ENCODE measurements at places on chromosomes 1 and 21.

GRCh38 chr1:89865498-89866382 lies 44.9 kb downstream of the LRRC8D start:
- DNase-seq: no peak

- DNase-seq: no peak
These were observed 22.1 kb upstream of the IFNAR2 start for GRCh38 chr21:33207449-33208149.

DNA sequence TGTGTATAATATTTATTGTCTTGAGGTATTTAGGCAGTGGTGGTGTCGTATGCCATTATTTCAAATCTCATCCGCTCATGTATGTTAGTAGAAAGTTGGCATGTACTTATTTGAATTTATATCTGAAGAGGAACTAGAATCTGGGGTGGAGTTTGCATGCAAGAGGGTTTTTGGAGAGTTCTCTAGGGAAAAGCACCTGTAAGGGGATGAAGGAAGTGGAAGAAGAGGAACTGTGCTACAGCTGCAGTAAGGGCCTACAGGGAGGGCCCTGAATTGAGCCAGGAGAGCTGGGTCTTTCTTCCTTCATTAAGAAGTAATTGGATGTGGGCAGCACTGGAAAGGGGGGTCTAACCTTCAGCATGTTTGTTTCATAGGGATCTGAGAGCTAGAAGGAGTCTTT lies 197.2 kb downstream of the HMCN1 start:
- DNase-seq: no peak

GRCh38 chr1:87953121-87953520 lies 624.4 kb downstream of the LMO4 start:
- DNase-seq: no peak

- no peak for DNase-seq
These were observed 2.2 kb upstream of the RHEX start for GRCh38 chr1:206050655-206051235.

- DNase-seq: no peak
These were observed 68.3 kb upstream of the GJB5 start for GRCh38 chr1:34686531-34686930.

DNA sequence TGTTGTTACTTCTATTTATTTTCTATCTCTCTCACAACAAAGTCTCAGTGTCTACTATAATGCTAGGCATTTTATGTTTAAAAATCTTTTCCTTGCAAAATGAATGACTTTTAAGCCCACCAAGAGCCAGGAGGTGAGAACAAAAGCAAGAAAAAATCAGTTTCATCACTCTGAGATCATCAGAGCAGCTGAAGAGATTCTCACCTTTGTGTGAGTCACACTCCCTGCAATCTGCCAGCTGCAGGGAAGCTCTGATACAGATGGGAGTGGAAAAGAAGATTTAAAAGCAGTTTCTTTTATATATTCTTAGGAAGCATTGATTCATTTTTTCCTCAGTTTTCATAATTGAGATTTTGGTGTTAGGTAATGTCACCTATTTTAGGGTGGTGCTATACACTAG lies 107.6 kb downstream of the LHX9 start:
- no peak for DNase-seq

GRCh38 chr1:40315795-40316594 lies 1.1 kb downstream of the COL9A2 start:
- DNase-seq: no peak

DNA sequence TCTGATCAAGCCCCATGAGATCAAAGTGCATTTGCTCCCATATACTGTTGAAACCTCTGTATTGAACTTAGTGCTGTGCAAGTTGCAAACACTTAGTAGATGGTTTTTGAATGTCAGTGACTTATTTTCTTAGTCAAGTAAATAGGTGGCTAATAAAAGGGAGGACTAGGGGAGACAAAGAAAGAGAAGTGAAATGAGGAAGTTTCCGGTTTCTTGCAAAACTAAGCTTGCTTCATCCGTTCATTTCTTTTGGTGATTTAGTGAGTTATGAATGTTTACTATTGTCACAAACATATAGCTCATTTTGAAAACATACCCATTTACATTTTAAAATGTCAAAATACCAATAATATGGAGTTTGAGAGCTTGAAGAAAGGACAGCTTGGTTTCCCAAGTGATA lies 23.0 kb downstream of the ADAMTS5 start:
- no peak for DNase-seq

GRCh38 chr1:85452948-85453347 lies 12.0 kb downstream of the DDAH1 start:
- DNase-seq: no peak

DNA sequence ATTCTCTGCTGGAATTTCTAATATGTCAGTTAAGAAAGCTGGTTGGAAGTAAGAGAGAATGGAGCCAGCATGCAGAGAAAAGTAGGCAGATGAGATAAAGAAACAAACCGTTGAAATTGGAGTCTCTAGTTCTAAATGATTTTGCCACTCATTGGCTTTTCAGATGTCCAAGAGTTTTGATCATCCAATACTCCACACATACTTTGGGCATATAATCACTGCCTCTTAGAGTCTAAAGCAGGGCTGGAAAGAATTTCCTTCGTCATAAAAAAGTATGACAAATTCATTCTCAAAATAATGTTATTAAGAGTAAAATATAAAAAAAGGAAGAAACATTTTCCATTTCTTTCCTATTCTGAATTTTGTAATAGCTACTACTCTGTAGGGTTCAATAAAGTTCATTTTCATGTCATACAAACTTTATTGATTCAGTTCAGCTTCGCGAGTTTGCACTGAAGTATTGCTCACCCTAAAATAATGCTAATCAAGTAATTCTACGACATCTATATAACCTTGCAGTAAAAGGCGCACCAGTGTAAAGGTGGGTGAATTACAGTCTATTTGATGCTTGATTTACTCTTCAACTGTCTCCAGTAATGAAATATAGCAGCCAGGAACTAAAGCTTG lies 1556.6 kb downstream of the NCAM2 start:
- DNase-seq: no peak

DNA sequence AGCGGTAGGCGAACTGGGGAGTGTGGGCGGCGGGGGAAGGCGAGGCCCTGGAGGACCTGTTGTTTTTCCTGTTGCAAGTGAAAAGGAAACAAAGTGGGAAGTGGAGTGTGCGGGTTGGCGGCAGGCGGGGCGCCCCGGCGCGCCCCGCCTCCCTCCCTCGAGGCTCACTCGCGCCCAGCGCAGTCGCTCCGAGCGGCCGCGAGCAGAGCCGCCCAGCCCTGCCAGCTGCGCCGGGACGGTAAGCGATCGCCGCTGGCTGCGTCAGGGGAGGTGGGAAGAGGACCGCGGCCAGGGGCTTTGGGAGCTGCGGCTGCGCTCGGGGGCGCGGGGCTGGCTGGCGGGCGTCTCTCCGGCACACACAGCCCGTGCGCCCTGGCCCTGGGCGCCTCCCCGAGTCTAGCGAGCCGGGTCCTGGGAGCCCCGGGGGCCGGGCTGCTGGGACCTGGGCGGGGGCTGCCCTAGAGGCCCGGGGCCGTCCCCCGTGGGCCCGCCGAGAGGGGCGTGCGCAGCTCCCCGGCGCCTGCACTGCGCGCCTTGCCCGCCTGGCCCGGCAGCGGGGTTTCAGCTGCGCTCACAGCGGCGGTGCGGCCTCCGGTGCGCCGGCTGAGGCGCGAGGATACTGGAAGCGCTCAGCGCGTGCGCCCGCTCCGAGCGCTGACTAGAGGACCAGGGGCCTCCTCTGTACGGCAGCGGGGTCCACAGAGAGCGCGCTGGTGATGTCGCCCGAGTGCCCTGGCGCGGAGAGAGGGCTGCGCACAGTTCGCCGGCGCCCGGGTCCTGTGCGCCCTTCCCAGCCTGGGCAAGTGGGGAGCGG lies at the start of gene PIK3CD:
Gene PIK3CD, plus strand, starts transcription at position 167 of the 814 bp plus-strand sequence. CDS start 58,725 bp downstream, outside the sequence.
- no peak for DNase-seq

DNA sequence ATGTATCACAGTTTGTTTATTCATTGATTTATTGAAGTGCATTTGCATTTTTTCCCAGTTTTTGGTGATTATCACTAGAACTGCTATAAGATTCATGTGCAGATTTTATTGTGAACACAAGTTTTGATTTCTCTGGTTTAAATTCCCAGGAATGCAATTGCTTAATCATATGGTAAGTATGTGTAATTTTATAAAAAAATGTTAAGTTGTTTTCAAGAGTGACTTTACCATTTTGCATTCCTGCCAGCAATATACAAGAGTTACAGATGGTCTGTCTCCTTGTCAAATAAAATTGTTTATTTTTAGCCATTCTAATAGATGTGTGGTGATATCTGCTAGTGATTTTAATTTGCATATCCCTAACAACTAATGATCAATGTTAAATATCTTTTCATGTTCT lies 127.3 kb upstream of the APP start:
- no peak for DNase-seq

DNA sequence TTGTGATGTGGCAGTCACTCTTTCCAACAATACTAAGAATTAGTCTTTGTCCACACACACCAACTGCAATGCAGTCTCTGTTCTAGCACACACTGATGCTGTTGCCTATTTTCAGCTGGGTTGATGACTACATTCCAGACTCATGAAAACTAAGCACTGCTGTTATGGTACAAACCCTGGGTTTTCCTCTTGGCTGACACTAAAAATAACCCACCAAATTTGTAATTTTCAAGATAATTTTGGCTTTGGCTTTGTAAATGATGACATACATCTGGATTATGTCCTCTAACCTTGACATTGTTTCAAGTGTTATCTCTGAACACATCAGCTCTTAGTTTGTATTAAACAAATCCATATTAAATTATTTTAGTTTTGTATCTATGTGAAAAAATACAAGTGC lies 444.8 kb downstream of the PTPRC start:
- no peak for DNase-seq

DNA sequence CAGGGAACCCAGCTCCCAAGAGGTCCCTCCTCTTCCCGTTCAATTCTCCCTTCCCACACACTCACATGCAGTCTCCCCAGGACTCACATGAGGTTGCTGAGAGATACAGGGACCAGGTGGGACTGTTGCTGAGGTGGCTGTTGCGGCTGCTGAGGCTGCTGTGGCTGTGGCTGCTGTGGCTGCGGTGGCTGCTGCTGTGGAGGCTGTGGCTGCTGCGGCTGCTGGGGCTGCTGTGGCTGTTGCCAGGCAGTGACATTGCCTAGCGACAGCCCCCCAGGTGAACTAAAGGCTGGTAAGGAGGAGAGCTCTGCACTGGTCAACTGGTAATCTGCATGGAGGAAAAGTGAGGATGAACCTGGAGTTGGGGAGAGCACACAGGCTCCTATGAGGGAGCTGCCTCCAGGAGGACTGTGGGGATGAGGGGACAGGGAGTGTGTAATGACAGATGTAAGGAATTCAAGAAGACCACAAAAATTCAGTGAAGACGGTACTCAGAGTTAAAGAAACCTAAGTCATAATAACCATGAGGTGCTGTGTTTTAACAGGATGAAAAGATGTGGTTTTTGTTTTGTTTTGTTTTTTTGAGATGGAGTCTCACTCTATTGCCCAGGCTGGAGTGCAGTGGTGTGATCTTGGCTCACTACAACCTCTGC lies 31.8 kb downstream of the MEF2D start:
- DNase-seq: no peak

DNA sequence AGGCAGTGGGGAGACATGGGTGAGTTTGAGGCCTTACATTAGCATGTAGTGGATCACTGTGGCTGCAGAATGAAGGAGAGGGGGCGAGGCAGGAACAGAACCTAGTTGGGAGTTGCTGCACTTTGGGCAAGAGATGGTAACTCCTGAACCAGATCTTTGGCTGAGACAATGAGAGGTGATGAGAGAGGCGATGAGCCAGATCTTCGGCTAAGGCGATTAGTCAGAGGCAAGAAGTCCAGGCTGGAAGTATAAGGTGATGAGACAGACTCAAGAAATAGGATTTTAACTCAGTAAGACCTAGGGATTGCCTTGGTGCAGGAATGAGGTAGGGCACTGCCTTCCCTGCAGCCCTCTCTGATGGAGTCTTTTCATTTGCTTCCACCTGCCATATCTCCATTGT lies 9.1 kb upstream of the ARTN start:
- DNase-seq: no peak

Data from stimulated activated CD8-positive, alpha-beta memory T cell treated with anti-CD3 and anti-CD28 coated beads, Interleukin-15, amount 100 ng/mL, for 24 hours (primary cell).